ENCODE measurements at places on chromosomes 7 and 10.

- peak; percentile 75 for DNase-seq
Observed at GRCh38 chr7:19772306-19772705, 1.1 kb downstream of the TMEM196 start.

DNA sequence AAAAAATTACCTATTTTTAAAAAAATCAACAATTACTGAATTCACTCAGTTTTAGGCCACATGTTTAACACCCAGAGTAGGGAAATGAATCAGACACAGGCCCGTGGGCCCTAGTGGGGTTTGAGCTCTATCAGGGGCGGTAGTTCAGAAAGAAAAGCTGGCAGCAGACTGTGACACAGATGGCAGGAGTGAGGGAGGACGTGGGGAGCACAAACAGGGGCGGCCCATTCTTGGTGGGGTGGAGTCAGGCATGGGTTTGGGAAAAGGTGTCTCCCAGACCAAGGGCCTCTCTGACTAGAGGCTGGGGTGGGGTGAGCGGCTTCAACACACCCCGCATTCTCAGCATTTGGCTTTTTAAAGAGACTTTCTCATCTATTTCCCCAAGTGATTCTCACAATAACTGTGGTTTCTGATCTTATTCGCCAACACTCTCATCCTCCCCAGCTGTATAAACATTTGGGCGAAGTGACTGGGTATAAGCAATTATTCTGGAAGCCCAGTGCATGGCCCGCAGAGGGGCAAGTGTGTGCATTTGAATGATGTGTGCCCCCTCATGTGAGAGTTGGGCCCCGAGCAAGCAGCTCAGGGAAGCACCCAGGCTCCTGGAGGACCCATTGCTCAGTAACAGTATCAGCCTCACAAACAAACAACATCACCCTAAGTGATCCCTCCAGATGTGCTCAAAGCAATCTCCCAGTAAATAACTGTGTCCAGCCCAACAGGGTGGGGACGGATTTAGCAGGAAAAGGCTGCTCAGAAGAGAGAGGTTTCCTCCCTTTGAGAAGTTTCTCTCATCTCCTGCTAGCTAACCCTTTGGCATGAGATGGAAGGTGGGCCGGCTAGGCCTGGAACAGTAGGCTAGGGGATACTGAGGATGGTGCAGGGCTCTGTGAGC lies 437.6 kb upstream of the ZMIZ1 start:
- DNase-seq, result no peak

DNA sequence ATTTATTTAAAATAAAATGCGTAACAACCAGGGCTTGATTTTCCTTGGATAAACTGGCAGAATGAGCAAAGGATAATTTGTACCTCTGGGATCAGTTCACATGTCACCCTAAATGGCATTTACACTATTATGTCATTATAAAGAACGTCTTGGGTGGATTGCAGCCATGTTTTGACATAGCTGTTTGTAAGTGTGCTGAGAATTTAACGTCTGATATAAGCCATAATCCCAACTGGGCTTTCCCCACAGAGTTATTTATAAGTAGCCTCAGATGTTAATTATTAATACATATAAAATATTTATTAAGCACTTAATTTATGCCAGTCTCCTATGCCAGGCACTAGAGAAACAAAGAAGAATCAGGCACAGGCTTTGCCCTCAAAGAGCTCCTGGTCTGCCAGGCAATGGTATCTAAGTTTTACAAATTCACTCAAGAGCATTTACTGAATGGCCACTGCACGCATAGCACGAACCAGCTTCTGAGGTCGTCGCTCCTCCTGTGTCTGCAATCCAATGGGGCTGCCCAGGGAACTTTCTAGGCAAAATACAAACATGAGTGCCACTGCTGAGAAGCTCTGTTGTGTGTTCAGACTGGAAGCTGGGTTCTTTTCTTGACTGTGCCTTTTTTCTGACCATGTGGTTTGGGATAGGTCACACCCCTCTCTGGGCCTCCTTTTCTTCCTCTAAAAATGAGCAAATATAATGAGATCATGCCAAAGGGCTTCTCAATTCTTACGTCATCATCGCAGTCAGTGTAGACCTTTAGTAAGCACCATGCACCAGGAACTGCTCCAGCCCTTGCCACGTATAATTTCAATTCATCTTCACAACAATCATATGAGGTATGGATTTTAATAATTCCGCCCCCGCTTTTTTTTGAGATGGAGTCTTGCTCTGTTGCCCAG lies 11.3 kb upstream of the CTBP2 start:
- DNase-seq, result no peak

- DNase-seq, result no peak
Observed at GRCh38 chr10:133292919-133293809, 15.5 kb downstream of the TUBGCP2 start.

- DNase-seq, result no peak
Observed at GRCh38 chr10:79321951-79322350, 25.3 kb upstream of the PPIF start.

DNA sequence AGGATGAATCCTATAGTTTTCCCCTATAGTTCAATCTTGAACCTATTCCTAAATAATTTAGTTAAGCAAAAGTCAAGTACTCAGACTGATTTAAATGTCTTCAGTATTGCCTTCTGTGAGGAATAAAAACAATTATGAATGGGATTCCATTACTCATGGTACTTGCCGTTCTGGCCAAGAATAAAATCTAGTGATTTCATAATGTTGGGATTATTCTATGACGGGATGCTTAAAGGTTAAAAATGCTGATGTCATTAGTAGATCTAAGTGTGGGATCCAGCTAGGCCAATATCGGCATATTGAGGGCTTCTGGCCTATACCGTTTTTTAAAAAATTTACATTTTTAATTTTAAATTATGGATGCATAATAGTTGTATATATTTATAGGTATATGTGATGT lies 5.3 kb downstream of the BPGM start:
- no peak for DNase-seq

- DNase-seq, result no peak
Observed at GRCh38 chr7:40899636-40900507, 765.1 kb downstream of the SUGCT start.

DNA sequence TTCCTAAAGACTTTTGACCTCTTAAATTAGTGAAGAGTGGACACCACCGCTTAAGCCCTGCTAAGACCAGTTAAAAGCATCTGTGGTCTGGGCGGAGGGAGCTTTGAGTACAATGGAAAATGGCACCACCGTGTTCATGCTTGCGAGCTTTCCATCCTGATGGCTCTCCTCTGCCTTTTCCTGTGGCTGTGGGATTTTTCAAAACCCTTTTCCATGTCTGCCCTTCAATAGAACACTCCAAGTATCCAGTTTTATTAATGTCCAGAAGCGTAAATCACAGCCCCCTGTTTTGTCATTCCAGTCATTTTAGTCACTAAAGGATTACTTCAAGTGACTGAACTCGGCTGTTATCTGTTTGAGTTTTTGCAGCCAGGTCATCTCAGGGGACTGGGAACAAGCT lies 181.8 kb downstream of the MGMT start:
- DNase-seq, result no peak

- no peak for DNase-seq
Observed at GRCh38 chr7:81284576-81284975, 365.7 kb upstream of the SEMA3C start.

DNA sequence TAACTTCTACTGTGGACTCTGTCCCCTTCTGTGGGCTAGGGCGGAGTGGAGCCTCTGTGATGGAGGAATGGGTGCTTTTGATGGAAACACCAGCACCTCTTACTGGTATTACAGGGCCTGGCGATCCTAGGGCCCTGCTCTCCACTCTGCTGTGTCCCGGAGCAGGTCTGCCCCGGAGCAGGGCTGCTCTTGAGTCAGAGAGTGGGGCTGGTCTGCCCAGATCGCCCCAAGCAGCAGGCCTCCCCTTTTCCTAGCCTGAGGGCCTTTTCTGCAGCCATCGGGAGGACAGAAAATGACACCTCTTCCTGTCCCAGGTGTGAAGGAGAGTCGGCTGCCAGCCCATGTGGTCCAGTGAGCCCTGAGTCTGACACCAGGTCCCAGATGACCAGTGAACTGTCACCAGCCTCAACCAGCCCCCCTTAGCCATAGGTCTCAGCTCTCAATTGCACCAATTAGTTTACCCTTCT lies 1.4 kb downstream of the ZNF282 start:
- DNase-seq, result peak; percentile 21

- DNase-seq, result peak; percentile 89
Observed at GRCh38 chr10:125160856-125161706, 718 bp upstream of the CTBP2 start.

GRCh38 chr7:105136221-105136620 lies 122.2 kb downstream of the KMT2E start:
- DNase-seq, result no peak

- no peak for DNase-seq
Observed at GRCh38 chr7:133252506-133252857, 396 bp upstream of the EXOC4 start.

DNA sequence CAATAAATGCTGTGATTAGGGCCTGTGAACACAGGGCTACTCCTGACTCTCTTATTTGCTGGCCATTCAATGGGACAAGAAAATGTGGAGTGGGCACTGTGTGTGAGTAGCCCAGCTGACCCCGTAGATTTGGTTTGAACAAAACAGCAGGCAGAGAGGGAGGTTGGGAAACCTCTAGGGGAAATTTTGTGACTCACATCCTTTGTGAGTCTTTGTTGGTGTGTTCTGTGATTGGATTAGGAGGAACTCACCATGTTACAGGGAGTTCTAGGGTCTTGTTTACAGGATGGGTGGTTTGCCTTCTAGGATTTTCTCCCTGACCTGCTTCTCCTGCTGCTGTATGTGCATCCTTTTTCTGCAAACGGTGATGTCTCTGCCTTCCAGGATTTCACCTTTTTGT lies 128.3 kb upstream of the MKI67 start:
- no peak for DNase-seq

- peak; percentile 81 for DNase-seq
Observed at GRCh38 chr10:89525556-89525955, 9.8 kb downstream of the SLC16A12 start.

- no peak for DNase-seq
Observed at GRCh38 chr7:2251841-2252771, 10.1 kb downstream of the NUDT1 start.

GRCh38 chr7:128209229-128210035 lies 31.6 kb upstream of the LEP start:
- DNase-seq, result peak; percentile 83

GRCh38 chr10:48883701-48884100 lies 55.9 kb downstream of the LRRC18 start:
- no peak for DNase-seq

DNA sequence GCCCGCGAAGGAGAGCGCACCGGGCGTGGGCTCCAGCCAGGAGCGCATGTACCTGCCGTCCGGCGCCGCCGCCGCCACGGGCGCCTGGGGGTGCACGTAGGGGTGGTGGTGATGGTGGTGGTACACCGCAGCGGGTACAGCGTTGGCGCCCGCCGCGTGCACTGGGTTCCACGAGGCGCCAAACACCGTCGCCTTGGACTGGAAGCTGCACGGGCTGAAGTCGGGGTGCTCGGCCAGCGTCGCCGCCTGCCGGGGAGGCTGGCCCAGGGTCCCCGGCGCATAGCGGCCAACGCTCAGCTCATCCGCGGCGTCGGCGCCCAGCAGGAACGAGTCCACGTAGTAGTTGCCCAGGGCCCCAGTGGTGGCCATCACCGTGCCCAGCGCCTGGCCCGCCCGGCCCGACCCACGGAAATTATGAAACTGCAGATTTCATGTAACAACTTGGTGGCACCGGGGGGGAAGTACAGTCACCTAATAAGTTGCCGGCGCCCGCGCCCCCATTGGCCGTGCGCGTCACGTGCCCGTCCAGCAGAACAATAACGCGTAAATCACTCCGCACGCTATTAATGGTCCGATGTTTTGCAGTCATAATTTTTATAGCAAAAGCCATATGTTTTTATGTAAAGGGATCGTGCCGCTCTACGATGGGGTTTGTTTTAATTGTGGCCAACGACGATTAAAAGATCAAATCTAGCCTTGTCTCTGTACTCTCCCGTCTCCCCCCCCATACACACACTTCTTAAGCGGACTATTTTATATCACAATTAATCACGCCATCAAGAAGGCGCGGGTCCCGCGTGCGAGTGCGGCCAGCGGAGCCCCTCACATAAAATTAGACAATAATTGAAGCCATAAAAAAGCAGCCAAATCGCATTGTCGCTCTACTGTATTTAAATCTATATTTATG lies at the start of gene HOXA9:
TSS of gene HOXA9 (minus strand) at position 449 of the 907 bp plus-strand sequence. CDS start at position 369, 80 bp downstream.
- DNase-seq, result no peak

- DNase-seq, result no peak
Observed at GRCh38 chr7:24931844-24932243, 48.1 kb downstream of the OSBPL3 start.

GRCh38 chr7:24755541-24756407 lies 1.5 kb downstream of the GSDME start:
- DNase-seq, result no peak

DNA sequence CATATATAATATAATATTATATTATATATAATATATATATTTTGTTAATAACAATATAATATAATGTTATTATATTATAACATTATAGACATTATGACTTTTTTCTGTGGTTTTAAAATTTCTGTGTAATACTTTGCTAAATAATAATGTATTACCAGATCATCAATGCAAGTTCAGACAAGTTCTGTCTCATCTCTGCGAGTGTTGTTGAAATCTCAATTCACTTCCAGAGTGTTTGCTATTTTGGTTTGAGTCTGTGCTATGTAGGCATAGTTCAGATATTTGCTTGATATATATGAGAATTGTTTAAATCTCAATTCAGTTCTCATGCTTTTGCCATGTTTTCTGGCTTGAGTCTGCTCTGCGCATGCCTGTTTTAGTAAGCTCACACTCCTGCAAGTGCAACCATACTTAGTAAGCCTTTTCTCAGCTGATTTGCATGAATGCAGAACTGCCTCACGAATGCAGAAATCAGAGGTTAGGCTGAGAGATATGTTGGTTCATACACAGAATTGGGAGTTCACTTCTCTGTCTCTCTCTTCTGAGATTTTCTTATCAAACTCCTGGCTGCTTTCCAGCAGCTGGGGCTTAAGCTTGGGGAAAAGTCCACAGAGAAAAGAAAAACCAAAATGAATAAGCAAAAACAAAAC lies 830.2 kb upstream of the SORCS1 start:
- no peak for DNase-seq

DNA sequence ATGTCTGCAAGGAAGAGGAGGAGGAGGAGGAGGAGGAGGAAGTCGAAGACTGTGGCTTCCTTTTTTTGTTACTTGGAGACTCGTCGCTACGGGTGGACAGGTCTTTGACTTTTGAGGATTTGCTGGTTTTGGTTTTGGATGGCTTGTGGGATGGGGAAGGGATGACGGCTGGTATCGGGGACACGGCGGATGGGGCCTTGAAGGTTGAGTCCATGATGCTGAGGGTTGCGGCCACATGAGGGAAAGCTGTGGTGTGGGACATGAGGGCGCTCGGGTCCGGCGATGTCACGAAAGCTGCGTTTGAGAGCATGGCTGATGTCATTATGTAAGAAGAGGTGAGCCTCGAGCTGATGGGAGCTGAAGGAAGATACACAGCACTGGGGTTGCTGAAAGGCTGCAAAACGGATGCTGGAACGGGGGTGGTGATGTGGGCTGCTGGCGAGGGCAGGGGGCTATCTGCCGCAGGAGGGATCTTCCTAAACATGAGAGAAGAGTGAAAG lies 33.1 kb upstream of the EFCAB10 start:
- no peak for DNase-seq

DNA sequence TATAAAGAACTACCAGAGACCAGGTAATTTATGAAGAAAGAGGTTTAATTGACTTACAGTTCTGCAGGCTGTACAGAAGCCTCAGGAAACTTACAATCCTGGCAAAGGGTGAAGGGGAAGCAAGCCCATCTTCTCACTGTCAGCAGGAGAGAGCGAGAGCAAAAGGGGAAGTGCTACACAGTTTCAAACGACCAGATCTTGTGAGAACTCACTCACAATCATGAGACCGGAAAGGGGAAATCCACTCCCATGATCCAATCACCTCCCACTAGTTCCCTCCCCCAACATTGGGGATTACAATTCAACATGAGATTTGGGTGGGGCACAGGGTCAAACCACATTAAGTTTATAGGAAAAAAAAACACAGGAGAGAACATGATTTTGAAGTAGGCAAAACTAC lies 222.1 kb upstream of the SHH start:
- no peak for DNase-seq
